ENCODE measurements at places on chromosomes 6 and 20. TPM values are rescaled to one million over a fixed set of nuclear protein-coding genes. Genes with fewer than 3 reads are reported as not detected.

WFDC12 gene
- total RNA-seq: not detected

DNA sequence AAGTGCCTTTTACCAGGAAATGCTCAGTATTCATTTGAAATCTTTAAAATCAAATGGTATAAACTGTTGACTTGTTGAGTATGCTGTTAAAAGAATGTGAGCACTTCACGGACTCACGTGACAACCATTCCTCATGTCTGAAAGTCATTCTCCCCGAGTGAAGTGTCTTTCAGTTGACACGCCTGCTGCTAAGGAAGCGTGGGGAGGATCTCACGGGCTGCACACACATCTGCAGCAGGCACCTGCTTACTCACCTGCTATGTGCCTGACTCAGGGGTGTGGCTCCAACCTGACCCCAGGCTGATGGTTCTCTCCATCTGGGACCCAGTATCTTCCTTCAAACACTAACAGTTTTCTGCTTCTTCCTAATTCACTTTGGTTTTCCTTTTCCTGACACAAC lies 32.7 kb downstream of the WDR27 start:
- no peak for DNase-seq

DNA sequence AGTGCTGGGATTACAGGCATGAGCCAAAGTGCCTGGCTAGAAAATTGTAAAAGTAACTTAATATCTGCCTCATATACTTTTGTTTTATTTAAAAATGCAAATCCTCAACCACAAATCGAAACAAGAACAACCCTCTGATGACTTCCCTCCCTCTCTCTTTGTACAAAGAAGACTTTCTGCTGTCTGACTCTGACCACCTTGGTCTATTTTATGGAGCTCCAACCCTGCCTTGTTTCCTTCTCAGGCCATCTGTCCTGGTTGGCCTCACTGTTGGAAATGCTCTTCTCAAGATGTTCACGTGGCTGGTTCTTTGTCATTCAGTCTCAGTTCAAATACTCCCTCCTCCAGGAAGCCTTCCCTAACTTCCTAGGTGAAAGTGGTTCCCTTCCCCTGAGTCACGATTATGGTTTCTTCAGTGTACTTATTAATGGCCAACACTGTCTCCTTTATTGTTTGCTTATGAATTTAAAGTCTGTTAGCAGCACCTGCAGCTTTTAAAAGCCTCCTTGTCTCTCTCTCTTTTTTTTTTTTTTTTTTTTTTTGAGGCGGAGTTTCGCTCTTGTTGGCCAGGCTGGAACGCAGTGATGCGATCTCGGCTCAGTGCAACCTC lies 151.5 kb upstream of the SALL4 start:
- DNase-seq: peak; percentile 13

GRCh38 chr20:57407541-57407956 lies 16.4 kb downstream of the RBM38 start:
- no peak for DNase-seq

GRCh38 chr20:62900692-62901584 lies 25.4 kb downstream of the DIDO1 start:
- DNase-seq: peak; percentile 78

SLC16A10 gene
- total RNA-seq: 14.2 TPM

- no peak for DNase-seq
Observed at GRCh38 chr20:16576219-16576618, 3.0 kb upstream of the KIF16B start.

DNA sequence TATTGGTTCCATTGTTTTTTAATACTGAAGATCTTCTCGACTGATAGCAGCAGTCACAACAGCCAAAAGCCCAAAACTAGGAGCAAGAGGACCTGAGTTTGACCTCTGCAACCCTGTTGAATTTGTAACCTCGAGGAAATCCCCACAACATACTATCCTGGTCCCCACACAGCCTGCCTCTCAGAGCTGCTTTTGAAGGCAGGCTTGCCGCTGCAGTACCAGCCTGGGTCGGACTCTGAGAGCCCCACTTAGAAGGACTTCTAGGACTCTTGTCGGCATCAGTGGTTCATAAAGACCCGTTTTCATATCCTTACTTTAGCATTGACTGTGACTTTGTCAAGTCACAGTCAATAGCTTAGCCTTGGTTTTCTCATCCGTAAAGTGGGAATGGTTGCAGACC lies 49.3 kb downstream of the EBF4 start:
- DNase-seq: no peak

GRCh38 chr6:122114717-122115116 lies 284.7 kb upstream of the HSF2 start:
- DNase-seq: no peak

ZNF334 gene
- not detected for total RNA-seq

- no peak for DNase-seq
Observed at GRCh38 chr6:157035546-157035945, 258.4 kb downstream of the ARID1B start.

GRCh38 chr6:42404484-42404883 lies 47.2 kb downstream of the TRERF1 start:
- DNase-seq: no peak

SLC35B2 gene
- 44.6 TPM for total RNA-seq

- DNase-seq: no peak
Observed at GRCh38 chr6:148658681-148659430, 88.0 kb upstream of the UST start.

OXT gene
- total RNA-seq: 1.9 TPM

GRCh38 chr20:42313704-42314103 lies 695.5 kb upstream of the CHD6 start:
- DNase-seq: no peak

GRCh38 chr20:34947336-34947735 lies 8.3 kb downstream of the GSS start:
- DNase-seq: no peak

- no peak for DNase-seq
Observed at GRCh38 chr6:169035385-169036240, 218.0 kb downstream of the THBS2 start.

DNA sequence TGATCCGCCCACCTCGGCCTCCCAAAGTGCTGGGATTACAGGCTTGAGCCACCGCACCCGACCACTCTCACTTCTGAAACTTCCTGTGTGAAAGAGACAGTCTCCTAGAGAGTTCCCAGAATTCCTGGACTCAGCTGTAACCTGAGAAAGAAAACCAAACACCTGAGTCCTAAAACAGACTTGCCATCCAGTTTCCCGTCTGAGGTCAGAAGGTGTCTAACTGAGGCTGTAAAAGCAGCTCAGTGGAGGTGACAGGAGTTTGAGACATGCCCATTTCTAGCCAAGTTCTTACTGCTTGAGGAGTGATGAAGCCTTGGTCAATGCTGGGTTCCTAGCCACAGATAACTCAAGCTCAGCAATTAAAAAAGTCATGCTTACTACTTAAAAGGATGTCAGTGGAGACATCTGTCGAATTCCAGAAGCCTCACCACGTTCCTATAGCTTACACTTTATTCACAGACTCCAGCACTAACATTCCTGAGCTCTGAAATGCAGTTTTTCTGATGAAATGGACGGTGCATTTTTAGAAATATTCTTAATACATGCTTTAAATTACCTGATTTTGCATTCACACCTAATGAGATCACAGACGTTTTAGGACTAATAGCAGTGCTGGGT lies 6.1 kb downstream of the UQCC2 start:
- DNase-seq: no peak

DNA sequence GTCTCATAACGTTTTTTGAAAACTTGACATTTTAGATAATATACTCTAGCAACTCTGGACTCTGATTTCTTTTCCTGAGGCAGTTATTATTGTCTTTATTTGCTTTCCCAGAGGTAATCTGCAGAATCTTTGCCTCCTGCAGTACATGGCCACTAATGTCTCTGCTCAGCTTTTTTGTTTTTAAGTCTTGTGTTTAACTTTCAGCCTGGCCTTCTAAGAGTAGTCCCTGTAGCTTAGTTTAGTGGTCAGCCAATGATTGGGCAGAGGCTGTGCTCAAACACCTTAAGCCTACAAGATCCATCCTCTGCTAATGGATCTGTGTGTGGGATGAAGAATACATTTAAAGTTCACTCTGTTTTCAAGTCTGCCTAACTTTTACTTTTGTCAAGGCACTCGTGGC lies 97.1 kb upstream of the SLC22A16 start:
- DNase-seq: no peak

TGM3 gene
- not detected for total RNA-seq

DNA sequence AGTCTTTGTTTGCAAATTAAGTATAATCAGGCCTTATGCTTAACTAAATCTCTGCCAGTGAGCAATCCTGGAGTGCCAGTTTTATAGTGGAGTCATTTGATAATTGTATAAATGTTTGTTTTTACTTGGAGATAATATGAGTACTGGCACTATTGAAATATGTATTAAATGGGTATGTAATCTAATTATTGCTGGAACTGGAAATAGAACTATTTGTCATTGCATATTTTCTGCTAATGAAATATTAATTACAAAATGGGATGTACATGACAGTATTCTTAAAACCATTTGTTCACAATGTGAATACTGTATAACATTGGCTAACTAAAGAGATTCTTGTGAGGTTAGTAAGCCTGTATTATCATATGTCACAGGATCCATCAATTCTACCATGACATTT lies 20.5 kb upstream of the LMBRD1 start:
- DNase-seq: no peak

CYP24A1 gene
- 3.6 TPM for total RNA-seq

DNA sequence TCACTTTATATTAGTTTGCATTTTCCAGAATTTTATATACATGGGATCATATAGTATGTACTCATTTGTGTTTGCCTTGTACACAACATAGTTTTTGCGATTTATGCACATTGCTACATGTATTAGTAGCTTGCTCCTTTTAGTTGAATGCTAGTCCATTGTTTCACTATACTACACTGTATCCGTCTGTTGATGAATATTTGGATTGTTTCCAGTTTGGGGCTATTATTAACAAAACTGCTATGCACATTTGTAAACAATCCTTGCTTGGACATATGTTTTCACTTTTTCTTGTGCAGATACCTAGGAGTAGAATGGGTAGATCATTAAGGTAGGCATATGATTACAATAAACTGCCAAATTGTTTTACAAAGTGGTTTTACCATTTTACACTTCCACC lies 3.9 kb upstream of the LRRC1 start:
- no peak for DNase-seq

LIN28B gene
- total RNA-seq: 7.9 TPM

GRCh38 chr6:10315034-10315433 lies 99.8 kb downstream of the TFAP2A start:
- no peak for DNase-seq

- DNase-seq: no peak
Observed at GRCh38 chr6:25138233-25138933, 140.8 kb upstream of the CARMIL1 start.

- no peak for DNase-seq
Observed at GRCh38 chr20:18578581-18578980, 9.3 kb upstream of the DTD1 start.

TTBK1 gene
- total RNA-seq: 0.61 TPM
